SJCRH30 (cell line): ENCODE measurements at places on chromosomes 5 and 9.

DNA sequence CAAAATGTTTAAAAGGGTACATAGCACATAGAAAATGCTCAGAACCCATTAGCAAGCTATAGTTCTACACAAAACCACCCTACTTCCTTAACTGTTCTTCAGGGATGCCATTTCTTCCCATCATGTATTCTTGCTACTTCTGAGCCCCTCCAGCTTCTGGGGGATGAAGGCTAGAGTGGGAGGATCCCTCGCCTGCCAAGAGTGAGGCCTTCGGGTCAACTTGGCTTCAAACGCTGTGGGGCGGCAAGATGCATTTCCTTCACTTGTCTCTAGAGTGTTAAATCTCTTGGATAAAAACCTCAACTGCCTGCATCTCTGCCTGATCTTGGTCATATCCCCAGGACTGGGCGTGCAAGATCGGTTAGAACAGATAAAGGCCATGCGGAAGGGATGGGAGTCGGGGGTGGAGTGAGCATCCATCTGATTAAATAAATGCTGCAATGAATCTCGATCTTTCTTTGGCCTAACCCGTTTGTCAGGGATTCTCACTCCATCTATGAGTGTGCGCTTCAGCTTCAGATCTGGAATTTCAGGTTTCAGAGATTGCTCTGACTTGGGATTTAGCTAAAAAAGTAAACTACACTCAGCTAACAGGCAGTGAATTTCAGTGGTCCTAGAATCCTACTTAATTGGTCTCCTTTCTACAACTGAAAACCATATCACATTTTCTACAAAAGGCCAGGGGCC is 118.0 kb upstream of the PANK3 start:
- no peak for DNase-seq

DNA sequence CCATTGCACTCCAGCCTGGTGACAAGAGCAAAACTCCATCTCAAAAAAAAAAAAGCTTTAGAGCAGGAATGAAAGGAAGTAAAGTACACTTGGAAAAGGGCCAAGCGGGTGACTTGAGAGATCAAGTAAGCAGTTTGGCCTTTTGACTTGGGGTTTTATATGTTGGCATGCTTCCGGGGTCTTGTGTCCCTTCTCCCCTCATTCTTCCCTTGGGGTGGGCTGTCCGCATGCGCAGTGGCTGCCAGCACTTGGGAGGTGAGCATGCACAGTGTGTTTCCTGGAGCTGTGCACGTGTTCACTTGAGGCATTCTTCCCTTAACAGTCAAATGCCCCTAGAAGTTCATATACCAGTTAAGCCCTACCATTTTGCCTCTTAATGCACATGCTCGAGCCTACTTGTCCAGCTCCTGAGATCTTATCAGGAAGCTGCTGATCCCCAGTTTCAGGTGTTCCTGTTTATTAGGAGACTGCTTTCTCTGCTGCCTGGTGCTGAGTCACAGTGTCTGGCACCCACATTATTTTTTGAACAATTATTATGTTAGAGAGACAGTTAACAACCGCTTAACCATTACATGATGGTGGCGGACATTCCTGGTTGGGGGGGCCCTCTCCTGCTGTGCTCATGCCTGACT is 32.6 kb upstream of the PRRC2B start:
- peak; percentile 55 for DNase-seq

DNA sequence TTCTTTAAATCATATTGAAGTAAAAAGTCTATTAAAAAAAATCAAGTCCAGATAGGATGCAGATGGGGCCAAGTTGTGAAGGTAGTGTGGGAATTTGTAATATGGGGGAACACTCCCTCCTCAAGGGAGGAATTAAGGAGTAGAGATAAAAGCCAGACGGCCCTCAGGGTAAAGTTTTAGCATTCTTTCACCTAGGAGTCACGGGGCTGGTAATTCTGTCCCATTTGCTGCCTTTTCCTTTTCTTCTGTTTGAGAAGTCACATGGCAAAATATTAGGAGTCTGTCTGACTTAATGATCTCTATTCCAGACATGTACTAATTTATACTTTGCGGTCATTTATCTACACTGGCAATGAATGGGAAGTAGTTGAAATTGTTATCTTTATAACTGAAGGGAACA is 61.9 kb downstream of the SNX24 start:
- DNase-seq = no peak

- DNase-seq = no peak
These were observed 88.6 kb downstream of the EHMT1 start for GRCh38 chr9:137707361-137707760.

DNA sequence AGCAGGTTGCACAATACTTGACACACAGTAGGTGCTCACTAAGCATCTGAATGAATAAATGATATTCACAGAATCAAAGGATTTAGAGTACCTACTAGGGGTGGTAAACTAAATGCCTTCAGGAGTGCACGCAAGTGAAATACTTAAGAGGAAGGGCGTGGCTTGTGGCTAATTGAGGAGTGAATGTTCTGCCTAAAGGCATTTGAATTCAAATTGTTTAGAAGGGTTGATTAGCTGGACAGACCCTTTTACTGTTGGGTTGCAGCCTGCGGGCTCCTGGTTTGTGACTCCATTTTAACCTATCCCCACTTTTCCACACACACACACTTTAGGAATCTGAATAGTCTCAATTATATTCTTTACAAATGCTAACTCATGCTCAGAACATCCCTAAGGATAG is 63.1 kb downstream of the PPP2R2B start:
- DNase-seq = no peak

GRCh38 chr9:36974731-36975130 is 59.3 kb downstream of the PAX5 start:
- DNase-seq = no peak

GRCh38 chr5:4563400-4563799 is 576.7 kb upstream of the ADAMTS16 start:
- DNase-seq = no peak

GRCh38 chr5:150238646-150239045 is 48.8 kb downstream of the SLC6A7 start:
- no peak for DNase-seq

DNA sequence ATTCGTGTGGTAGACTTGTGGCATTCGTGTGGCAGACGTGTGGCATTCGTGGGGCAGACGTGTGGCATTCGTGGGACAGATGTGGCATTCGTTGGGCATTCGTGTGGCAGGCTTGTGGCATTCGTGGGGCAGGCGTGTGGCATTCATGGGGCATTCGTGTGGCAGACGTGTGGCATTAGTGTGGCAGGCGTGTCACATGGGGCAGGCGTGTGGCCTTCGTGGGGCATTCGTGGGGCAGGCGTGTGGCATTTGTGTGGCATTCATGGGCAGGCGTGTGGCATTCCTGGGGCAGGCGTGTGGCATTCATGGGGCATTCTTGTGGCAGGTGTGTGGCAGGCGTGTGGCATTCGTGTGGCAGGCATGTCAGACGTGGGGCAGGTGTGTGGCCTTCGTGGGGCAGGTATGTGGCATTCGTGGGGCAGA is 106.0 kb downstream of the EHMT1 start:
- DNase-seq = no peak

GRCh38 chr5:73698011-73698410 is 72.0 kb downstream of the ARHGEF28 start:
- DNase-seq = no peak

- DNase-seq = no peak
These were observed 314.7 kb downstream of the TLE1 start for GRCh38 chr9:81374459-81375186.

GRCh38 chr9:125238127-125238914 is 2.8 kb downstream of the HSPA5 start:
- no peak for DNase-seq

- no peak for DNase-seq
These were observed 30.9 kb upstream of the CEP72 start for GRCh38 chr5:581266-581665.

GRCh38 chr5:111070272-111071134 is 1.0 kb upstream of the TSLP start:
- no peak for DNase-seq

GRCh38 chr9:121360601-121361374 is 9.3 kb downstream of the STOM start:
- DNase-seq = peak; percentile 55

DNA sequence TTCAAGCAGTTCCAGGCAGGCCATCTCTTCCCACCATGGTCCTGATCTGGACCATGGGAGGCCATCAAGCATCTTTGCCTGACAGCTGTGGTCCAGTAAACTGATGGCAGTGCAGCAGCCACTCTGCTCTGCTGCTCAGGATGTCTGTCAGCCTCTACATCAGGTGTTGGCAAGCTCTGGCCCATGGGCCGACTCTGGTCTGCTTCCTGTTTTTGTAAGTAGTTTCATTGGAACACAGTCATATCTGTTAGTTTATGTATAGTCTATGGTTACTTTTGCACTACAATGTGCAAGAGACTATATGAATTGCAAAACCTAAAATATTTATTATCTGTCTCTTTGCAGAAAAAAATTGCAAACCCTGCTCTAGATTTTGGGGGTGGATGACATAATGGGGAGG is 225.0 kb downstream of the KCTD16 start:
- no peak for DNase-seq

DNA sequence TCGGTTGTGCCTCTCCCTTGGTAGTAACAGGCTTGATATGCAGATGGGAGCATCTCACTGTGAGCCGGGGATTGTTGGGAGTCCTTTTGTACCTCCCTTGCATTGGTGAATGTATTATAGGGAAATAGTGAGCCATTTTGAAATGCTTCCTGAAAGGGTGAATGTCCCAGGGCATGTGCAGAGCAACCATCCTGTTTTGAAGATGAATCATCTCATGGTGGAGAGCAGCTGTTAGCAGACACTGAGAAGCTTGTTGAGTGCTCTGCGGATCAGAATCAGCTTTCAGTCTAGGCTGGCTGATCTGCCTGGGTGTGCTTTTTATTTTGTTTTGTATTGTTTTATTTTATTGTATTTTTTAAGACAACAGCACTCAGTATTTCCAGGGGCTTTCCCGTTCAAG is 29.7 kb downstream of the SLC36A1 start:
- DNase-seq = peak; percentile 34

GRCh38 chr5:150120617-150121447 is 34.5 kb upstream of the CSF1R start:
- DNase-seq = no peak

DNA sequence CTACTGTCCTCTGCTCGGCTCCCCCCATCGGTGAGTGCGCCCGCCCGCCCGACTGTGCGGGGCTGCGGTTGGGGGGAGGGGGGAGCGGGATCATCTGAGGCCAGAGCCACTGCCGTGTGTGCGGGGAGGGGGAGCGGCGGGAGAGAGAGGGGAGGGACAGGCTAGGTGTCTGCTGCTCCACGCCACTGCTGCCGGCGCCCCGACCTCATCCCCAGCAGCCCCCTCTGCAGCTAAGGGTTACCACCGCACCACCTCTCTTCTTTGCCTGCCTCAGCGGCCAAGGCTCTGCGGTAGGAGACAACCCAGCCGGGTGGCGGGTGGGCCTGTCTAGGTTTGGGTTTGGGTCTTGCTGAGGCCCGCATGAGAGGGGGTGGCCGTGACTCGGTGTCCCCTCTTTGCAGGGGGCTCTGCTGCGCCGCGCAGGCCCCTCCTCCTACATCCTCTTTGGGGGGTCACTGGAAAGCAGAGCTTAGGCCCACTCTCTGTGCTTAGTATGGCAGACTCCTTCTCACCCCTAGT is 670 bp upstream of the PURA start:
- peak; percentile 31 for DNase-seq

DNA sequence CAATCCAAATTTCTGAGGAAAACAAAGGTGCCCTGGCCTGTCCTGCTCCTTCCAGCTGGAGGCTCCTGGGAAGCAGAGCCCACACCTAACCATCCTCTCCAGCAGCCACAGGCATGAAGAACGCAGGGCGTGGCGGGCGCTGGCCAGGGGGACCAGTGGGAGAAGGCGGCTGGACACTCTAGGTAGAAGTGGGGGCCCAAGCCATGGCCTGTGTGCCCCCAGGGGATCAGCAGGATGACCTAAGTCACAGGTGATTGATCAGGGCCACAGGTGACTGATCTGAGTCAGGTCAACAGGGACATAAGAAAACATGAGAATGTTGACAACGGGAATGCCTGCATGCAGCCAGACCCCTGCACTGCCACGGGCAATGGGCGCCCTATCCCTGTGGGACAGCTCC is 3.4 kb downstream of the QSOX2 start:
- DNase-seq = no peak

DNA sequence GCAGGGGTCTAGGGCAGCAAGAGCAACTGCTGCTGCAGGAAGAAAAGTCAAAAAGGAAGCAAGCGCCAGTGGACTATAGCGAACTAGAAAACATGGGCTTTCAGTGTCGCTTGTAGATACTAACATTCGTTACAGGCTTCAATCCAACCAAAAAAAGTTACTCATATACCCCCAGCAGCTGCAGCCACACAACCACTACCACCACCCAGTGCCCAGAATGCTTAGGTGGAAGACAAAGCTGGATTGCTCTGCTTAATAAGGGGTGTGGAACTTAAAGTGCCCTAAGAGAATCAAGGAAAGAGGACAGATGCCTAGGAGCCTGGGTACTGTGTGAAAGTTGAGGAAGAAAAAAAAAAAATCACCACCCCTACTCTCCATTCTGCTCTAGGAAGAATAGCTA is 203.6 kb downstream of the ELAVL2 start:
- peak; percentile 8 for DNase-seq

DNA sequence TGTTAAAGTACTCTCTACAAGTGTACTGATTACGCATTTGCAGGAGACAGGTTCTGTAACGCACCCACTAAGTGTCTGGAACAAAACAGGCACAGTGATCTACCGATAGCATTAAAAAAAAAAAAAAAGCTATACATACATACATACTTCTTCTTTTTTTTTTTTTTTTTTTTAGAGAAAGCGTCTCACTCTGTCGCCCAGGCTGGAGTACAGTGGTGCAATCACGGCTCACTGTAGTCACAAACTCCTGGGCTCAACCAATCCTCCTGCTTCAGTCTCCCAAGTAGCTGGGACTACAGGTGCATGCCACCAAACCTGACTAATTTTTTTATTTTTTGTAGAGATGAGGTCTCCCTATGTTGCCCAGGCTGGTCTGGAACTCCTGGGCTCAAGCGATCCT is 7.6 kb downstream of the KIF24 start:
- no peak for DNase-seq

GRCh38 chr9:121503444-121503843 is 3.8 kb upstream of the GGTA1 start:
- no peak for DNase-seq

DNA sequence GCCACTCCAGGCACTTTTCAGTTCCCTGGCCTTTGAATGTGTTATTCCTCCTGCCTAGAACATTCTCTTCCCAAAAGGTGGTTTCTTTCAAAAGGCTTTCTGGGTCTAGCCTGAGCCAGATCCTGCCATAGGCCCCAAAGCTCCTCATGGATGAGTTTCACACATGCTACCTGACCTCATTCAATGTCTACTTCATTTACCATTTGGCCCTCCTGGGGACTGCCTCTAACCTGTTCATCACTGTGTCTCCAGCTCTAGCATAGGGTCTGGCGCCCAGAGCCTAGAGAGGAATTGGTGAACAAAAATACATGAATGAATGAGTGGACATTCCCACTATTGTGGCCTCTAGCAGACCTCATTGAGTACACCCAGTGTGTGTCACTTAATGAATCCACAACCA is 5.4 kb upstream of the P4HA2 start:
- DNase-seq = no peak
